Activated effector memory CD4-positive, alpha-beta T cell treated with anti-CD3 and anti-CD28 coated beads, Interleukin-2, amount 50 U/mL, for 16 hours (primary cell): ENCODE measurements at places on chromosomes 4 and X.

DNA sequence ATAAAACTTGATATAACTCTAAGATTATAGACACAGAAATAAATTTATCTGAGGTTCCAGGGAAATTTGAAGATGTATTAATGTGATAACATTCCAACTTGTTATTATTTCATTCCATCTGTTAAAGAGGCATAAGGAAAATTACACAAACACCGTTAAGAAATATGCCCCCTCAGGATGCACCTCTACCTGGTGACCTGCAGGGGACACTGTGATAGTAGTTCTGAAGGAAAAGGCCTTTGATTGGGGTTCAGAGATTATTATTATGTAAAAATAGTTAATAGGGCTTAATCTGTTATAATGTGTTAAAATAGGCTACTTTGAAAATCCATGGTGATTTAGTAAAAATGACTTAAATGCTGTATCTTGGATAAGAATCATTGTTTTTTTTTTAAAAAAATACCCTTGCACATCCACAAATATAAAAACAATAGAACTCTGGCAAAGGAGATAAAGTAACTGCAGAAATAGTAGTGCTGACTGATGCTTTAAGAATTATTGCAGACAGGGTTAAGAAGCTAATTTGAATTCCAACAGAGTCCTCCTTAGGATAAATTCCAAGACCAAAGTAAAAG, 6.1 kb upstream of the ABRAXAS1 start:
- no peak for DNase-seq

DNA sequence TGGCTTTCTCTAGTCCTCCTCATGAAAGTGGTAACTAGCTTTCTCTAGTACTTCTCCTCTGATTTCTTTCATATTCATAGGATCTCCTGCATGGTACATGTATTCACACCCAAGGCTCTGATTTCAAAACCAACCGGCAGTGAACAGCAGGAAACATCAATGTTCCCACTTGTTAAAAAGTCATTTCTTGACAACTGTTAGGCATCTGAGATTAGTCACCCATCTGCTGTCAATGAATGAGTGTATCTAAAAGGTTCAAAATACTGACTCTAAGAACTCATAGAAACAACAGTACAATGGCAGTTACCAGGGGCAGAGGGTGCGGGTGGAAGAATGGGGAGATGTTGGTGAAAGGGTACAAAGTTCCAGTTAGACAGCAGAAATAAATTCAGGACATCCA, 31.5 kb upstream of the PUDP start:
- no peak for DNase-seq

DNA sequence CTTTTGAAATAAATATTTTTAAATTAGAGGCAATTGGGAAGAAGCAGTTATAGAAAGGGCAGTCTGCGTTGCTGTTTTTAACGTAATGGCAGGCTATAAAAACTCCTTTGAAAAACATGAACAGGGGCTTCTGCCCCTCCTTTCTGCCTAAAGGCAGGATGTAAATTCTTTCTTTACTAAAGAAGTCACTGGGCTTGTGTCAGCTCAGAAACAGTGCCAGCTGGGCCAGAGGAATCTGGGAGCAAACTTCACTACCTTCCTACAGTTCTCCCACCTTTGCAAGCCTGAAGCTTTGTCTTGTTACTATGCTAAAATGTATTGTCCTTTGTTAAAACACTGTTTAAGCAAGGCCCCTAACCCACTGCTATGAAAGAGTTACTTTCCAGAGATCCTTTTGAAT, 1664.8 kb downstream of the RPA4 start:
- DNase-seq = no peak

GRCh38 chrX:2703991-2704369, 12.9 kb downstream of the CD99 start:
- no peak for DNase-seq

DNA sequence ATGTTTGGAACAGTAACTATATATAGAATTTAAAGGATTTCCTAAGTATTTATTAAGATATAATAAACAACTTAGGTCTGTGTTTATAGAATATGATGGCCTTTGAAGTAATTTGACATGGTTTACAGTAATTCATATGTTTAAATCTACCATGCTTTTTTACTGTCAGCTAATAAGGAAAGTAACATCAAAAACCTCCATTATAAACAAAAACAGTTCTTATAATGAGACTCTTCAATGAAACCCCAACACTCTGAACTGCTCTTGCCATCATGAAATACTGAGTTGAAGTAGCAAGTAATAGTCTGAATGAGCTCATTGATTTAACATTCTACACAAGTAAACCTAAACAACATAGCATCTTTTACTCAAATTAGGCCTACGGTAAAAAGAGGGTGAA, 1236.5 kb downstream of the FSTL5 start:
- no peak for DNase-seq

GRCh38 chr4:14880805-14881204, 121.5 kb upstream of the CPEB2 start:
- DNase-seq = no peak
